ENCODE measurements at places on chromosomes 16 and 17.

- no peak for DNase-seq
Observed at GRCh38 chr17:4555873-4556759, 932 bp upstream of the MYBBP1A start.

- DNase-seq, result no peak
Observed at GRCh38 chr17:45404870-45405249, 27.8 kb downstream of the ARHGAP27 start.

- DNase-seq, result no peak
Observed at GRCh38 chr17:65751263-65751662, 189.8 kb upstream of the AXIN2 start.

- no peak for DNase-seq
Observed at GRCh38 chr16:51939378-51939871, 607.5 kb downstream of the TOX3 start.

DNA sequence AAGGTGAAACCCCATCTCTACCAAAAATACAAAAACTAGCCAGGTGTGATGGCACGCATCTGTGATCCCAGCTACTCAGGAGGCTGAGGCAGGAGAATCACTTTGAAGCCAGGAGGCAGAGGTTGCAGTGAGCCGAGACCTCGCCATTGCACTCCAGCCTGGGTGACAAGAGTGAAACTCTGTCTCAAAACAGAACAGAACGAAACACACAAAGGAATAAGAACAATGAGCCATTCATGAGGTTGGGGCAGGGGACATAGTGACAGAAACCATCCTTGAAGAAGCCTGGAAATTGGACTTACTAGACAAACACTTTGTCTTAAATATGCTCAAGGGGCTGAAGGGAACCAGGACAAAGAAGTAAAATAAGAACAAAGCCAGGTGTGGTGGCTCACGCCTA lies 39.4 kb downstream of the WDR45B start:
- no peak for DNase-seq

DNA sequence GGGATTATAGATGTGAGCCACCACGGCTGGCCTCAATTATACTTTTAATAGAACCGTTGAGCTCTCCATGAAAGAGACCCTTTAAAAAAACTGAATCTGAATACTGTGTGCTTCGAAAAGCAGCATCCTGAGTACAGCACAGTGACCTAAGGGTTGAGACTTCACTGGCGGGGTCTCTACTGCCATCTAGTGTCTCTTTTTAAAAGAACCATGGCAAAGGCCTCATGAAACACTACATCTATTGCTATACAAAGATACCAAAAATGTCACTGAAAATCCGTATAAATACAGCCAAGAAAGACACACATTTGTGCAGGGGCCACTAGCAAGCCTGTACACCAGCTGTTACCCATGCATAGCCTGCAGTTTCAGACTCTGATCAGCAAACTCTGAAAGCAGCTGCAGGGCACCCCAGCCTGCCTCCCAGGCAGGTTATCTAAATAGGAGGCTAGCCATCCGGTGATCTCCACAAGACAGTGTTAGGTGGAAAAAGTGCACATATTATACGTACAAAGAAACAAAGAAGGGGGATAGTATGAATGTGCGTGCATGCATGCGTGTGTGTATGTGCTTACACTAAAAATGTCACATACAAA lies 35.3 kb downstream of the NPLOC4 start:
- DNase-seq, result peak; percentile 58

GRCh38 chr17:71966459-71967313 lies 154.1 kb upstream of the SOX9 start:
- DNase-seq, result no peak

- DNase-seq, result peak; percentile 93
Observed at GRCh38 chr16:3106205-3106928, 6.0 kb upstream of the ZNF205 start.

GRCh38 chr16:53781023-53781605 lies 77.2 kb downstream of the FTO start:
- no peak for DNase-seq

GRCh38 chr17:80871341-80871740 lies 120.3 kb upstream of the CHMP6 start:
- peak; percentile 70 for DNase-seq

- no peak for DNase-seq
Observed at GRCh38 chr16:81198635-81199034, 39.9 kb upstream of the BCO1 start.

GRCh38 chr17:32279891-32280716 lies 14.5 kb downstream of the RHBDL3 start:
- no peak for DNase-seq

DNA sequence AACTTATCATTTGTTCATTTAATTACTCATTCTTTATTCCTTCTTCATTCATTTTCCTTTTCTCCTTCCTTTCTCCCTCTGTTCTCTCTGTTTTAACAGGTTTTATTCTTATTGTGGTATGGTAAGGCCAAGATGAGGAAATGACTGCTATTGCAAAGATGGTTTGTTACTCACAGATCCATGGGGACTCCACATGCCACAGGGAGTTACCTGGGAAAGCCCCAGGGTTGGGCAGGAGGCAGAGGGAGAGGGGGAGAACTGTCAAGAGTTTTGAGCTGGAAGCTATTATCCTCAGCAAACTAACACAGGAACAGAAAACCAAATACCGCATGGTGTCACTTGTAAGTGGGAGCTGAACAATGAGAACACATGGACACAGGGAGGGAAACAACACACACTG lies 453.3 kb downstream of the WWOX start:
- DNase-seq, result no peak

DNA sequence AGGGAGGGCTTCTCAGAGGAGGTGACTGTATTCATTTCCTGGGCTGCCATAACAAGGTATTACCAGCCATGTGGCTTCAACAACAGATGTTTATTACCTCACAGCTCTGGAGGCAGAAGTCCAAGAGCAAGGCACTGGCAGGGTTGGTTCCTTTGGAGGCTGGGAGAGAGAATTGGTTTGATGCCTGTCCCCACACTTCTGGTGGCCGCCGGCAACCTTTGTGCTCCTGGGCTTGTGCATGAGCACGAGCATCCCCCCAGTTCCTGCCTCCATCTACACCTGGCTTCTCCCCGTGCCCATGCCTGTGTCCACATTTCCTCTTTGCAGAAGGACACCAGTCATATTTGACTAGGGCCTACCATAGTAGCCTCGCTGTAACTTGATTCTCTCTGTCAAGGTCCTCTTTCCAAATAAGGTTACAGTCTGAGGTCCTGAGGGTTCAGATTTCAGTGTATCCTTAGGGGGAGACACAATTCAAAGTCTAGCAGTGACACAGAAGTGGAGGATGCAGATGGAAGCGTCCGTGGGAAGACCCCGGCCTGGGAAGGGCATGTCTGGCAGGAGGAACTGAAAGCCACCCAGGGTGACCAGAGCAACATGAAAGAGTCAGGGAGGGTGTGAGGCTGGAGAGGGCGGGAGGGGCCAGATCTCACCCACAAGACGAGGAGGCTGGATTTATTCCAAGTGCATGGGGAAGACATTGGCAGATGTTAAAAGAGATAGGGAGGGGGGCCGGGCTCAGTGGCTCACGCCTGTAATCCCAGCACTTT lies 188.2 kb upstream of the HSBP1 start:
- no peak for DNase-seq

Measured in activated naive CD4-positive, alpha-beta T cell treated with anti-CD3 and anti-CD28 coated beads, Interleukin-2, amount 10 ng/mL, durations not matched to agents 7 days and 5 days (primary cell).